Omental fat pad (tissue), 4 donors: ENCODE measurements at places on chromosomes 6 and 20.

- DNase-seq = no peak
These were observed 159.7 kb upstream of the RPS6KA2 start for GRCh38 chr6:166786704-166787293.

DNA sequence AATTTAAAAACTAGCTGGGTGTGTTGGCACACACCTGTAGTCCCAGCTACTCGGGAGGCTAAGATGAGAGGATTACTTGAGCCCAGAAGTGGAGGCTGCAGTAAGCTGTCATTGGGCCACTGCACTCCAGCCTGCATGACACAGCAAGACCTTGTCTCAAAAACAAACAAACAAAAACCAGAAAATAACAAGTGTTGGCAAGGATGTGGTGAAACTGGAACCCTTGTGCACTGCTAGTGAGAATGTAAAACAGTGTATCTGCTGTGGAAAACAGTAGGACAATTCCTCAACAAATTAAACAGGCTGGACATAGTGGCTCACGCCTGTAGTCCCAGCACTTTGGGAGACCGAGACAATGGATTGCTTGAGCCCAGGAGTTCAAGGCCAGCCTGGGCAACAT, 3.5 kb downstream of the UQCC1 start:
- DNase-seq = no peak

GRCh38 chr6:64428186-64428585, 792.6 kb downstream of the PHF3 start:
- DNase-seq = no peak

DNA sequence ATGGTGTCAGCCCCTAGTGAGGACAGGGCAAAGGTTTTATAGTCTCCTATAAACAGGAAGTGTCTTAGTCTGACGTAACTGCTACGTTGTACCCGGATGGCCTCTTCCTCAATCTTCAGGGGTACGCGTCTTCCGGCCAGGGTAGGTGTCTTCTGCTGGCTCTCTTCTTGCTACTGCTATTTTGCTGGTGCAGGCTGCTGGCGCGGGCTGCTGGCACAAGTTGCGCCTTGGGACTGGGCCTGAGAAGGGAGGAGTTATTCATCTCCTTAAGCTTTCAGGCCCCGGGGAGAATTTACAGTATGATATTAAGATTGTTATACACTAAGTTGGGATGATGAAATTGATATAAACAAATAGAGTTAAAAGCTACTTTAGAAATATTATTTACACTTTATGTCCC, 74.4 kb downstream of the HDGFL1 start:
- DNase-seq = no peak

GRCh38 chr20:57625181-57625958, 5.1 kb upstream of the ZBP1 start:
- no peak for DNase-seq

DNA sequence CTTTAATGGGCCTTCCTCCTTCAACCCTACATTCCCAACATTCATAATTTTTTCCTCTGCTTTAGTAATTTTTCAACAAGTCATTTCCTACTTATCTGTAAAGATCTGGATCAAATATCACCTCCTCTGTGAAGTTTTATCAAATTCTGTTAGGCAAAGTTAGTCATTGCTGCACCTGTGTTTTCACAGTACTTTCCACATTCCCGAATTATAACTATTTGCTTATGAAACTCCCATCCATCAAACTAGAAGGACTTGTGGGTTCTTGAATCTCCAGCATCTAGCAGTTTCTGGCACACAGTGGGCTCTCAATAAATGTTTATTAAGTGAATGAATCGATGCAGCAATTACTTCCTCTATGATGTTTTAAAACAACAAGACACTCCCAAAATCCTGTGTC, 257.6 kb downstream of the HDGFL1 start:
- DNase-seq = no peak

- no peak for DNase-seq
These were observed 115.2 kb upstream of the AKIRIN2 start for GRCh38 chr6:87817183-87817582.

DNA sequence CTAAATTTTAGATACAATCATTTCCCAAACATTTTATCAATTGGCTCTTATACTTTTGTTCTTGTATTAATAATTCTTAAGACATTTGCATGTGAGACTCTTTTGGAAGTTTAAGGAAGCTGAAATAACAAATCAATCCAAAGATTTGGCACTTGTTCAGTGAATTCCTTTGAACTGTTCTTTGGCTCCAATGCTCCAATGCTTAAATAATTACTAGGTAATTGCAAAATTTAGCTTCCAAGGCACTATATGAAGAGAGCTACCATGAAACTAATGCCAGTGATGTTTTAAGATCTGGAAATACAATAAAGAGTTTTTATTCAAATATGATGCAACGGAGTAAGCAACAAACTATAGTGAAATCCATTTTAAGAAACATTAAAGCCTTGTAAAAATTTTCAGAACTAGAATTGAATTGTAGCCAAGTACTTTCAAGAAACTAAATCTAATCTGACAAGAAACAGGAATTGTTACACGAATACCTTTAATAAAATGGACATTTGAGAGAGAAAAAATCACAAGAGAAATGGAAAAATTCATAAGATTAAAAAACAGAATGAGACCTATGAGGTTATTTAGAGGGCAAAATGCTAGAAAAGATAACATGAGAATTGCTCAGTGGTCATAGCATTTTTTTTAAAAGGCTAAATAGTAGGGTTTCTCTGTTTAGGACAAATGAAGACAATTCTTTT, 43.6 kb upstream of the SMLR1 start:
- DNase-seq = no peak
